ENCODE measurements at places on chromosomes 11 and 22. TPM values are rescaled to one million over a fixed set of nuclear protein-coding genes. Genes with fewer than 3 reads are reported as not detected.

ANGPTL5 gene
- total RNA-seq: not detected

ACRV1 gene
- 0.73 TPM for total RNA-seq

E2F8 gene
- 11.5 TPM for total RNA-seq

TMEM25 gene
- 28.6 TPM for total RNA-seq

DUSP8 gene
- 10.1 TPM for total RNA-seq

SHISAL1 gene
- 4.3 TPM for total RNA-seq

DCPS gene
- total RNA-seq: 22.9 TPM

FOLR2 gene
- total RNA-seq: not detected

PATE2 gene
- total RNA-seq: 0.70 TPM

ANKK1 gene
- 0.09 TPM for total RNA-seq

BATF2 gene
- 0.30 TPM for total RNA-seq

GRCh38 chr11:71165771-71166170 lies 86.6 kb downstream of the SHANK2 start:
- DNase-seq: no peak

DNA sequence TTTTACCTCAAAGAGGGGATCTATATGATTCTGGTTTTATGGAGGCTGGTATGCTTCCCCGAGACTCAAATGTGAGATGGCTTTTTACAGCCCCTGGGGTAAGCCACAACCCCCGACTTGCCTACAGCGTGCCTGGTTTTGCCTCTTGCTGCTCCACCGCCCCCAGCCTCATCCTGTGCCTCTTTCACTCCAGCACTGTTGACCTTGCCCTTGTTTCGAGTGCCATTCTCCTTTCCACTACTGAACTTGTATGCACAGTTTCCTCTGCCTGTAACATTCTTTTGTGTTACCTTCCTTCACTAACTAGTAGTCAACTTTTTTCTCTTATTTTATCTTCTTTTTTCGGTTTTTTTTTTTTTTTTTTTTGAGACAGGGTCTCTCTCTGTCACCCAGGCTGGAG lies 219.0 kb upstream of the ZBED5 start:
- DNase-seq: no peak

- DNase-seq: no peak
Measured at GRCh38 chr11:2202071-2202899, 30.7 kb upstream of the TH start.

GRCh38 chr11:12864316-12865156 lies 144.6 kb upstream of the RASSF10 start:
- DNase-seq: no peak

- DNase-seq: no peak
Measured at GRCh38 chr11:6303661-6304060, 16.6 kb downstream of the CAVIN3 start.

DNA sequence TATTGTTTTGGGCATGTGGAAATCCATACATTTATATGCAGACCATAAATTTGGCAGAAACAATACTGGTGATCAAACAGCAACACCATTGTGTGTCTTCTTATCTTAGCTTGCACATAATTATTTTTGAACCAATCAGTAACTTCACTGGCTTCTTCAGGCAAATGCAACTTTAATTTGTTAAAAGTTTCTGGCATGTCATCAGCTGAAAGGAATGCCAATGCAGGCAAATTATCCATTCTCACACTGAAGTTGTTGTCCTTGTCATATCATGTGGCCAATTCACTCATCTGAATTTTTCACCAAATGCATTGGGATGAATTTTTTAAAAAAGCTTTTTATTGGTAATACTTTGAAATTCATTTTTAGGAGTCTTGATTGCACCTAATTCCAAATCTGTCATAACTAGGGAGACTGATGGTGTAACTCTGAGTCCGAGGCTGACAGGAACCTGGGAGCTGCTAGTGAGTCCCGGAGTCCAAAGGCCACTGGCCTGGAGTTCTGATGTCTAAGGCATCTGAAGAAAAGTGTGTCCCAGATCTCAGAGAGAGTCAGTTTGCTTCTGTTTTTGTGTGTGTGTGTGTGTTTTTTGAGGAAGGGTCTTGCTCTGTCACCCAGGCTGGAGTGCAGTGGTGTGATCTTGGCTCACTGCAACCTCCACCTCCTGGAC lies 17.4 kb upstream of the OR10V1 start:
- no peak for DNase-seq

DNA sequence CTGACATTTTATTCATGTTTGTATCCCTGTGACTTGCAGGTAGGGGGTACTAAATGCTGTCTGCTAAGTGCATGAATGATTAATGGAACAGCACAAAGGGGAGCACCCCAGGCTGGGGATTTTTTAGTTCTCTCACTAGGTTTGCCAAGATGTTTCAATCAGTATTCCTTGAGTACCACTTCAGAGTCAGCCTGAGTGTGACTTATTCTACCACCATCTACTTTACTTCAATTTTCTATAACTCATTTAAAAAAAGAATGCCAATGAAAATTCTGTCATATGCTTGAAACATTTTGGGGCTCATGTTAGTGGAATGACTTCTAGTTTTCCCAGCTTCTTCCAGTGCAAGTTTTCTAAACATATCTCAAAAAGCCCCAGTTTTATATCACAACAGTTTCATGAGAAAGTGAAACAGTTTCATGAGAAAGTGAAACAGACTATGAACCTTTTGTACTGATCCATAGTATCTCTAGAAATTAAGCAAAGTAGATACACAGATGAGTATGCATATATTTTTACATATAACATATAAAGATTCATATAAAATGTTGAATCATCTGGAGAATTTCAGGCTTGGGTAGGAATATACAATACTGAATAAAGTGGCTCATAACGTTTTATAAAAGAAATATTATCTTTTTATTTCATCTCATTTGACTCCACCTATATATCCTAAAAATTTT lies 252.4 kb downstream of the GRM5 start:
- DNase-seq: no peak

DNA sequence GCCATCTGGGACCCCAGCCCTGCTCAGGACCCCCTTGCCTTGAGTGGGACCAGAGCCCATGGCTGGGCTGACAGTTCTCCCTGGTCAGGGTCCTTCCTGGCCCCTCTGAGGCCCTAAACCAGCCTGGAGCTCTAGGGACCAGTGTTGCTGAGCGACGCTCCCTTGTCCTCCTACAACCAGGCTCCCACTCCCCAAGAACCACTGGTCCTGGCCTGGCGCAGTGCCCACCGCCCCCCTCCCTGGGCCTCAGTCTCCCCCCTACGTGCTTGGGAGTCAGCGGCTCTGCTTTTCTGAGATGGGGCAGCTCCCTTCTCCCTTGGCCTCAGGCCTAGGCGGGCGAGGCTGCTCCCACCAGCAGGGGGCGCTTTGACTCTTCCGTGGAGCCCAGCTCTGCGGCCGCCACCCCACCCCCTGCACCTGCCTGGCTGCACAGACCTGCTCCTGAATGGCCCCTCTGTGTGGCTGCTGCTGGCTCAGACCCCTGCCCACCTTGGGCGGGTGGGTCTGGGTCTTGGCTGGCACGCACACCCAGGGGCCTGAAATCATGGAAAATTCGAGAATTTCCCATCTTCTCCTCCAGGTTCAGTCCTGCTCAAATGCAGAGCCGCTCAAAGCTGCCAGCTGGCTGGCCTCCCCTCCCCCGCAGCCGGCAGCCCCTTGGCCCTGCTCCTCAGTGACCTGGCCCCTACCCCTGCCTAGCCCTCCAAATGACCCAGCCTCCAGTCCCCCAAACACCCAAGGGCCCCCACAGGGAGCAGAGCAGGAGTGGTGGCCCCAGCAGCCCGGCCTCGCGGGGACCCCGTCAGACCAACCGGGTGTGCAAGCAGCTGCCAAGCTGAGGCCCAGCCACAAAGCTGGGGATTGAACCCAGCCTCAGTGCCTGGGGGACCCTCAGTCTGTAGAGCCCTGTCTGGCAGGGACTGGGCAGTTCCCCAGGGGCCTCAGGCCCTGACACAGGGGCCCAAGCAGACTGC lies 9.1 kb downstream of the PRR33 start:
- peak; percentile 86 for DNase-seq

DNA sequence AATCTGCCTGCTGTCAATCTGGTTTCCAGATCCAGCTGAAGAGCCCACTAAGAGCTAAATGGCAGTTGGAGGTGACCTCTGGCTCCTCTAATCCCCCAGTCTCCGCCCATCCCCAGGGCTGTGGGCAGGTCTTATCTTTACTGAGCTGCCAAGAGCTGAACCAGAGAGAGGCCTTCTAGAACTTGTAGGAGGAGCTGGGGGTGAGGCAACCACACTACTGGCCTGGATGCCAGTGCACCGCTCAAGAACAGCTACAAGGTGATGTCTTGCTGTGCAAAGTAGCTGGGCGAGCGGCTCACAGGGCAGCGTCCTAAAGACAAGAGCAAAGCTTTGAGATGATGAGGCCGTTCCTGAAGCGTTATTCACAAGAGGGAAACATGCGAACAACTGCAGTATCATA lies 374.6 kb downstream of the CTTN start:
- DNase-seq: no peak

DNA sequence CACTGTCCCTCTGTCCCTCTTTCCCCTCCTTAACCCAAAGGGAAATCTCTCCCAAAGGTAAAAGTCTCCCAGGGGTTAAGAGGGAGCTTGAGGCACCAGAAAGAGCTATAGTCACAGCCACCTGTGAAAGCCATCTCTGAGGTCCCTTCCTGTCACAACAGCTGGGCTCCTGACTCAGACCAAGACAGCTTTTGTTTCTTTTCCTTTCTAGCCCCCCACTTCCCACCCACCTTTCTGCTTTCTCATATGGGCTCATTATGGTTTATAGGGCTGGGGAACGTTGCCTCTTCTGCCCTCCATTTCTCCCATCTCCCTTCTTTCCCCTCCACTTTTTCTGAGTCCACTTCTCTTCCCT lies 19.1 kb downstream of the MIF start:
- no peak for DNase-seq

GRCh38 chr11:60970369-60970774 lies 1.1 kb upstream of the CD6 start:
- peak; percentile 40 for DNase-seq

GRCh38 chr11:57681168-57681567 lies 13.3 kb downstream of the ZDHHC5 start:
- DNase-seq: no peak

GRCh38 chr11:61959678-61960077 lies 7.8 kb downstream of the FTH1 start:
- DNase-seq: no peak

- DNase-seq: no peak
Measured at GRCh38 chr11:10395166-10395897, 59.7 kb upstream of the AMPD3 start.

- DNase-seq: no peak
Measured at GRCh38 chr22:39594411-39594810, 23.9 kb downstream of the CACNA1I start.

- no peak for DNase-seq
Measured at GRCh38 chr11:118129471-118130172, 23.0 kb downstream of the SCN4B start.

- DNase-seq: no peak
Measured at GRCh38 chr11:97409141-97409540, 1019.3 kb downstream of the JRKL start.

GRCh38 chr11:111870522-111870885 lies 877 bp downstream of the ALG9 start:
- no peak for DNase-seq

- no peak for DNase-seq
Measured at GRCh38 chr11:12569499-12570425, 104.5 kb upstream of the TEAD1 start.

GRCh38 chr11:64058494-64058893 lies 22.8 kb downstream of the FLRT1 start:
- no peak for DNase-seq

DNA sequence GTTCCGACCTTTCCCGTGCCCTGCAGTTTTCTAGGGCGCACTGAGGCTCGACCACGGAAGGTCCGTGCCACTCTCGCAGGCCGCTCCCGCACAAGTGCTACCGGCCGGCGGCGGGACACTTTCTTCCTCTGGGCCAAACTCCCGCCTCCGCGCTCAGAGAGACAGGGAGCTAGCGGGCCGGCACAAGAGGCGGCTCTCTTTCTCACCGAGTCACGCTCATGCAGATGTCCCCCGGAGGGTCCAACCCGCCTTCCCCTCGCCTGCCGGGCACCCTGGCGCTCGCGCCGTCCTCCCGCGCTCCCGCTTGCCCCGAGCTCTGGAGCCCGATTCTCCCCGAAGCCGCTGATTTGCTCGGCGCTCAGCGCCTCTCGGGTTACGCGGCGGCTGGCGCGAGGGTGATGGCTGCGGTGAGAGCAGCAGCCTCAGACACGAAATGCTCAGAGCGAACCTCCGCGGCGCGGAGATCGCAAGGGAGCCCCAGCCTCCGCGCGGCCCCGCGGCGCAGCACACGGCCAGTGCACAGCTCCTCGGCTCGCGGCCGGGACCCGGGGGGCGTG lies 1.0 kb downstream of the LMO1 start:
- DNase-seq: peak; percentile 60

DNA sequence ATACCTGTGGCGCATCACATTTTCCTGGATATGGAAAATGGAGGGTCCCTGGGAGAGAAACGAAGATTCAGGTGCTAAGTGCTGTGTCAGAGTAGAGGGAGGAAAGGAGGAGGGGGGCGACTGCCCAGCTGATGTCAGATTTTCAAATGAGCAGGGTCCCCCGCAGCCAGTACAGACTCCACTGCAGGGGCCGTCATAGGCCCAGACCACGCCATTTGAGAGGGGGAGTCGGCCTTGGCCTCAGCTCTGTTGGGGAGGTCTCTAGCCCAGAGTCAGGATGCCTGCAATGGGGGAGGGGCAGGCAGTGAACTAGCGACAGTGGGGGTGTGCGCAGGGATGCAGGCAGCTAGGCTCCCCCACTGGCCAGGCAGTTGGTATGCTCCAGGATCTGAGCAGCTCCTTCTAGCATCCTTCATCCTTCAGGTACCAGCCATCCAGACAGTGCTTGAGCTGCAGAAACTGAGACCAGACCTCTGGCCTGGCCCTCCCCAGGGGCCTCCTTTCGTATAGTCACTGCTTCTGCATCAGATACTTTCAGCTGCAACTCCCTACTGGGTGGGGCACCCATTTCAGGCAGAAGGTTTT lies at the start of the genes BSCL2 and GNG3:
Gene BSCL2, minus strand, starts transcription at position 148 of the 585 bp plus-strand sequence. CDS start 229 bp downstream, outside the sequence.
Gene GNG3, plus strand, starts transcription at position 400 of the 585 bp plus-strand sequence. CDS start 620 bp downstream, outside the sequence.
- peak; percentile 84 for DNase-seq

DNA sequence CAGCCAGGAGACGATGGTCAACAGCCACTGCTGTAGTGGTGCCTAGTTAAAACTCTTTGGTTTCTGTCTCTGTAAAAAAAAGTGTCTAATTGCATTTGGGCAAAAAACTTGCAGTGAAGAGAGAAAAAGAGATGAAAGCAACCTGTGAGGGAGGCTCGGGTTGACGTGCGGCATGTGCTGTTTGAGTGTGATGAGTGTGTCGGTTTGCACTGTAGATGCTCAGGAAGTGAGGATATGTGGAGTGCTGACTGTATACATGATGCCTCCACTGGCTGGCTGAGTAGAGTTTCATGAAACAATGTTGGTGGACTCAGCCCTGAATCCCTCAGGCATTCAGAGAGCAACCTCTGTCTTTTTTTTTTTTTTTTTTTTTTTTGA lies 4.3 kb upstream of the DGCR6L start:
- DNase-seq: no peak

DNA sequence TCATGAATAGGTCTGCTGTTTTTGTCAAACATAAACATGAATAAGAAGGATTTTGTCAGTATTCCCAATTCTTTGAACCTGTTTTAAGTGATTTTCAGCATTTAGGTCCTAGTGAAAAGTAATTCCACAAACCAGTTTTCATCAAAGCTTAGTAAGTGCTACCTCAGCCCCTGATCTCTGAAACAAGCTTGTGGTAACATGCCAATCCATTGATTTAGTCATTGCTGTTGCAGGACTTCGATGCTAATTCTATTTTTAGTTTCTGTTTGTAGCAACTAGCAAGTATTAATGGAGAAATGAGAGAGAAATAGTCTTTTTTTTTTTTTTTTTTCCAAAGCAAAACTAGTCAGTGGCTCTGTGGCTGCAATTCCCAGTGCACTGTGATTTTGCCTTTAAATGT lies 91.4 kb downstream of the JRKL start:
- no peak for DNase-seq
